ENCODE measurements at places on chromosomes 6 and 20.

DNA sequence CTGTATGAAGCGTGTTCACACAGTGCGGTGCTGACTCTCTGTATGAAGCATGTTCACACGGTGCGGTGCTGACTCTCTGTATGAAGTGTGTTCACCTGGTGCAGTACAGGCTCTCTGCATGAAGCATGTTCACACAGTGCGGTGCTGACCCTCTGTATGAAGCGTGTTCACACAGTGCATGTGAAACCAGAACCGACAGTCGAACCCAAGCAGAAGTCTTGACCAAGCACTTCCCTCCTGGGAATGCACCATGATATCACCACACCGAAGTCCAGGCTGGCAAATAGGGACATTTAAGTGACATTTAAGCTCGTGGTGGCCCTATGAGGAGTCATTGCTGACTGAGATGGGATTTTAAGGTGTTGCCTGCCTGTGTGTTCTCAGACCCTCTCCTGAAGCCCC, 11.3 kb upstream of the SERPINB1 start:
- peaks cover 63% of the 10 kb centered on the region for H3K4me1 ChIP-seq
- no peaks in the 10 kb centered on the region for H3K27me3 ChIP-seq
- no peak overlapping the region for H3K4me3 ChIP-seq
- peak overlapping the region; percentile 85 for H3K27ac ChIP-seq
- H3K36me3 ChIP-seq = no peaks in the 10 kb centered on the region
- DNase-seq = no peak

DNA sequence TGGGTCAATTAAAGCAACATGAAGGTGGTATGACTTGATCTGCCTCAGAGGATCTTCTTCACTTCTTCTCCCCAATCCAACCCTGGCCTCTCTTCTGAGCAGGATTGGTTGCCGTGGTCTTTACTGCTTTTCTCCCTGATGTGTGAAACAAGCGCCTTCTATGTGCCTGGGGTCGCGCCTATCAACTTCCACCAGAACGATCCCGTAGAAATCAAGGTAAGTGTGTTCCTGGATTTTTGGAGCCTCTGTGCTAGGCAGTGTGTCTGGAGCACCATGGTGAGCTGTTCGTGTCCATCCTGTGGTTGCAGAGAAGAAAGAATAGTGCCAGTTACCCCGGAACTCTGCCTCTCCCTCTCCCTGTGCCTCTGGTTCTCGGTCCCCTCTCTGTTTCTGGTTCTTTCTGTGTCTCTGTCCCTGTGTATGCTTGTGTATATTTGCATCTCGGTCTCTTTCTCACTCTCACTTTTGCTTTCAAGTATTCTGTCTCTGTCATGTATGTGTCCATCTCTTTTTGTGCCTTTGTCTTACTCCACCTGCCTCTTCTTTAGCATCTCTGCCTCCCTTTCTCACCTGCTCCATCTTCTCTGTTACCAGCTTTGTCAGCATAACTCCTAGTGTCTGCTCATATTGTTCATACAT, 23.5 kb downstream of the TM9SF4 start:
- no peak for DNase-seq
- H3K36me3 ChIP-seq = peaks cover 26% of the 10 kb centered on the region
- H3K27ac ChIP-seq = no peak overlapping the region
- H3K4me1 ChIP-seq = no peaks in the 10 kb centered on the region

DNA sequence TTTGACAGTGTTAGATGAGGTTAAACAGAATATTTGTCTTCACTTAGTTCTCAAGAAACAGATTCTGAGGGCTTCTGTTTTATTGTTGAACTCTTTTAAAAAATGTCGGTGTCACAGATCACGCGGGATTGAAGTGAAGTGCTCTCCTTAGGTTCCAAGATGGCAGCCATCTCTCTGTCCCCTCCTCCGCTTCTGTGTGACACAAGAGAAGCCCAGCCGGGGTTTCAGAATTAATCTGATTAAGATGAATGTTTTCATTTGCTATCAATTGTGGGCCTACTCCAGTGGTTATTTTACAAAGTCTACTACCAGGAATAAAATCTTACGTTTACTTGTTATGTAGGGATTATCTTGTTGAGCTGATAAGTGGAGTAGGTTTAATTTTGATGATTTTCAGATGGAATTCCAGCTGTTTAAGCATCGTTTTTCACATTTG, 10.9 kb downstream of the HIVEP1 start:
- no peak for DNase-seq
- no peaks in the 10 kb centered on the region for H3K27me3 ChIP-seq
- H3K4me1 ChIP-seq = peaks cover 35% of the 10 kb centered on the region
- no peaks in the 10 kb centered on the region for H3K36me3 ChIP-seq
- no peak overlapping the region for H3K27ac ChIP-seq

DNA sequence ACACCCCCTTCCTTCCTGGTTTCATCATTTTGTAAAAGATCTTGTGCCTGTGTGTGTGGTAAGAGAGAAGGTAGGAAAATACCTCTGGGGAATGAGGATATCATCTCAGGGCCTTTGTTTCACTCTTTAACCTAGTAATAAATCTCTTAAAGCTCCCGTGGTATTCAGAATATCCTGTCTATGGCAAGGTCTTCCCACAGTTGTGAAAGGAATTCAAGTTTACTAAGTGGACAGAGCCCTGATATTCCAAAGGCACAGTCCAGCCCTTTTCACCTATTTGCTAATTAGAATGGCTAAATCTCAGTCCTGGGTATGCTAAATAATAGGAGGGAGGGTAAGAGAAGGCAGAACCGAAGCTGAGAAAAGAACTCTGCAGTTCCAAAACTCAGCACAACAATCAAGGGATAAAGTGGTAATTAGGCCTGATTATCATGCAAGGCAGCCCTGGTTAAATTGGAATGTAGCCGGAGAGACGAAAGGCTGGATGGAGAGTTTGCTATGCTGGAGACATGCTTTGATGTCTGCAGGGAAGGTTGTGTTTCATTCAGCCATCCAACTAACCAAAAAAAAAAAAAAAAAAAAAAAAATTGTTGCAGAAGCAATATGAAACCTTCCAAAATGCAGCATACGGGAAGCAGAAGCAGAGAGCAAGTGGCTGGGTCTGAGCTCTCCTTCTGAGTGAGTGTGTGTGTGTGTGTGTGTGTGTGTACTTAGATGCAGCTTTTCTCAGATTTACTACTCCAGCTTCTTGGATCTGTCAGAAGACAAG, 28.5 kb upstream of the PIM1 start:
- no peaks in the 10 kb centered on the region for H3K36me3 ChIP-seq
- H3K4me1 ChIP-seq = peaks cover 12% of the 10 kb centered on the region
- H3K4me3 ChIP-seq = no peak overlapping the region
- no peak overlapping the region for H3K27ac ChIP-seq
- no peaks in the 10 kb centered on the region for H3K27me3 ChIP-seq
- no peak for DNase-seq

DNA sequence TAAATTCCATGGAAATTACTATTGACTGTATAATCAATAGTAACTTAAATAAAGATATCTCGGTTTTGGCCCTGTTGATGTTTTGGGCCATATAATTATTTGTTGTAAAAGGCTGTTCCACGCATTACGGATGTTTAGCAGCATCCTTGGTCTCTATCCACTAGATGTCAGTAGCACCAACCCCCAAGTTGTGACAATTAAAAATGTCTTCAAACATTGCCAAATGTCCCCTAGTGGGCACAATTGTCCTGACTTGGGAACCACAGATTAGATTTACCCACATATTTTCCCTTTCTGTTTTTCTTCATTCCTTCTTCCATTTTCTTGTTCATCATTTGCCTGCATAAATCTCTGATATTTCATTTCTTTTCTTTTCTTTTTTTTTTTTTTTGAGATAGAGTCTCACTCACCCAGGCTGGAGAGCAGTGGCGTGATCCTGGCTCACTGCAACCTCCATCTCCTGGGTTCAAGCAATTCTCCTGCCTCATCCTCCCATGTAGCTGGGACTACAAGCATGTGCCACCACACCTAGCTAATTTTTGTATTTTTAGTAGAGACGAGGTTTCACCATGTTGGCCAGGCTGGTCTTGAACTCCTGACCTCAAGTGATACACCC, 13.6 kb upstream of the WFDC8 start:
- no peaks in the 10 kb centered on the region for H3K4me1 ChIP-seq
- no peaks in the 10 kb centered on the region for H3K27me3 ChIP-seq
- H3K4me3 ChIP-seq = no peak overlapping the region
- DNase-seq = peak; percentile 10

DNA sequence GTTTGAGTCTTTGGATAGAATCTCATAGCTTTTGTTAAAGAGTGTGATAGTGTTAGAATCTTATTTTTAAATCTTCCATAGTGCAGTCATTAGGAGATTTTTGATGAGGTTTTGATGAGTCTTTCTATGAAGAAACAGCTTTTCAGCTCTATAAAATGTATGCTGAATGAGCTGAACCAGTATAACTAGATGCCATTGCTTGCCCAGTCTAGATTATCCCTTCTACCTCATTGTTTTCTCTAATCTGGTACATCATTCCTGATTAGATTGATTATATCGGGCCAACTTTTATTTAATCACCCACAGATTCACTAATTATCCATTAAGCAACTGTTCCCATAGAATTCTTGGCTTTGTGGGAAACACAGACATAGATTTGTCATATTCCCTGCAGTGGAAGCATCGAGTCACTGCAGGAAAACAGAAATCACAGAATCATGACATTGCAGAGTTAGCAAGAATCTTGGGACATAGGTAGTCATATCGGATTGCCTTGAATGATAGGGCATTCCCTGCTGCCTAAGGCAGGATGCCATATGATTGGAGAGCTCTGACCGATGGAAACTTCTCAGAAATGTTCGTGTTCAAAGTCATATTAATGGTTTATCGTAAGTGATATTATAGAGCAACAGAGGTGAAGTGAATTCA, 882.7 kb upstream of the FLRT3 start:
- no peak for DNase-seq
- H3K27ac ChIP-seq = no peak overlapping the region
- no peaks in the 10 kb centered on the region for H3K4me1 ChIP-seq
- no peaks in the 10 kb centered on the region for H3K27me3 ChIP-seq

- H3K4me1 ChIP-seq = no peaks in the 10 kb centered on the region
- no peak for DNase-seq
- no peaks in the 10 kb centered on the region for H3K36me3 ChIP-seq
- no peaks in the 10 kb centered on the region for H3K27me3 ChIP-seq
Measured at GRCh38 chr6:41002168-41002567, 36.9 kb downstream of the UNC5CL start.

DNA sequence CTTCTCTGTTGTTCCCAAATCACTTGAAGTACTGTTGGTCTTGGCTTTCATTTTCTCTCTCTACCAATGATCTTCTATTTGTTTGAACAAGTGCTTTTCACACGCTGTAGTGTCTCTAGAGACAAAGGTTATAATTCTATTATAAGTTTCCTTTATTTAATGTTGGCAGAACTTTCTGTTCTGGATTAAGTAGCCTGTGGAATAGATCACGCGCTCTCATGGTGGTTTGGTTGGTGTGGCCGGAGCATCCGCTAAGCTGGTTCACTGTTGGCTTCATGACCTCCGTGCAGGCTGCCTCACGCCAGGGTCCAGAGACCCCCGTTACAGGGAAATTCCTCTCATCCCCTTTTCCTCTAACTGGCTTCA, 30.9 kb upstream of the KIF25 start:
- DNase-seq = no peak
- H3K27ac ChIP-seq = no peak overlapping the region
- no peak overlapping the region for H3K4me3 ChIP-seq
- no peaks in the 10 kb centered on the region for H3K4me1 ChIP-seq
- peaks cover 4% of the 10 kb centered on the region for H3K36me3 ChIP-seq

GRCh38 chr6:34018026-34018425, 127.9 kb downstream of the GRM4 start:
- no peak for DNase-seq
- no peaks in the 10 kb centered on the region for H3K36me3 ChIP-seq
- H3K27ac ChIP-seq = no peak overlapping the region
- no peak overlapping the region for H3K4me3 ChIP-seq
- no peaks in the 10 kb centered on the region for H3K4me1 ChIP-seq

- DNase-seq = no peak
- H3K4me1 ChIP-seq = no peaks in the 10 kb centered on the region
- no peak overlapping the region for H3K4me3 ChIP-seq
- no peaks in the 10 kb centered on the region for H3K36me3 ChIP-seq
Measured at GRCh38 chr20:40279390-40279789, 409.6 kb downstream of the MAFB start.

GRCh38 chr20:49981218-49982071, 1.3 kb upstream of the SNAI1 start:
- no peak overlapping the region for H3K4me3 ChIP-seq
- no peak for DNase-seq
- peaks cover 24% of the 10 kb centered on the region for H3K4me1 ChIP-seq

DNA sequence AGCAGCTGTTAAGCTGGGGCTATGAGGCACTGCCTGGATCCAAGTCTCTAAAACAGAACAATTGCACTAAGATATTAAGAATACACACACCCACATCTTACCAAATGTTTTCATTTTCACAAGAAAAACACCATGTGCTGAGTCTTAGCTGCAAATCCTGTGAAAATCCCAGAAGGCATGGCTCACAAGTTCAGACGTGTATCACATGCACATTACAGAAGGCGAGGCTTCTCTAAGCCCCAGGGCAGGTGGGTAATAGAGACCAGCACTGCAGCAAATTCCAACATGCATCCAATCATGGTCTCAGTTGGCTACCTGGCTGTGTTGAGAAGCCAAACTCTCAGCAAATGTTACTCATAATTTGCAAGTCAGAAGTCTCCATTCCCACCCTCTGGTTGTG, 16.2 kb upstream of the CST3 start:
- no peak for DNase-seq
- no peaks in the 10 kb centered on the region for H3K4me1 ChIP-seq
- H3K27me3 ChIP-seq = no peaks in the 10 kb centered on the region
- no peak overlapping the region for H3K27ac ChIP-seq
- H3K4me3 ChIP-seq = no peak overlapping the region

- no peak overlapping the region for H3K4me3 ChIP-seq
- H3K36me3 ChIP-seq = no peaks in the 10 kb centered on the region
- H3K4me1 ChIP-seq = no peaks in the 10 kb centered on the region
- no peak for DNase-seq
- H3K27ac ChIP-seq = no peak overlapping the region
Measured at GRCh38 chr6:17457956-17458355, 64.6 kb downstream of the CAP2 start.

DNA sequence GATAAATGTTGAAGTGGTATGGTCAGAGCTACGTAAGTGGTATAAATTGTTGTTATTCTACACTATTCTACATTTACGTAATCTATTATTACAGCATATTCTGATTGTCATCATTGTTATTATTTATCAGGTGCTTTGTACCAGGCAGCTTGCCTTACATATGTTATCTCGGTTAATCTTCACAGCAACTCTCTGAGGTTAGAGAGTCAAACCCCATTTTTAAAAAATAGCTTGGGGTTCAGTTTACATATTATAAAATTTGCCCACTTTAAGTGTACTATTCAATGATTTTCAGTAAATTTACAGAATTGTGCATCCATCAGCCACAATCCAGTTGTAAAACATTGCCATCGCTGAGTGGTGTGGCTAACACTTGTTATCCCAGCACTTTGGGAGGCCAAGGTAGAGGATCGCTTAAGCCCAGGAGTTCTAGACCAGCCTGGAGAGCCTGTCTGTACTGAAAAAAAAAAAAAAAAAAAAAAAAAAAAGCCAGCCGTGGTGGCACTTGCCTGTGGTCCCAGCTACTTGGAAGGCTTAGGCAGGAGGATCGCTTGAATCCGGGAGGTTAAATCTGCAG, 35.5 kb downstream of the PPP1R16B start:
- H3K4me3 ChIP-seq = no peak overlapping the region
- no peaks in the 10 kb centered on the region for H3K36me3 ChIP-seq
- no peaks in the 10 kb centered on the region for H3K27me3 ChIP-seq
- DNase-seq = no peak

- no peaks in the 10 kb centered on the region for H3K27me3 ChIP-seq
- no peaks in the 10 kb centered on the region for H3K36me3 ChIP-seq
- H3K4me1 ChIP-seq = no peaks in the 10 kb centered on the region
- no peak overlapping the region for H3K4me3 ChIP-seq
- no peak for DNase-seq
Measured at GRCh38 chr20:12838261-12838866, 170.4 kb upstream of the SPTLC3 start.

Data from CD8-positive, alpha-beta memory T cell (primary cell).